Amygdala (tissue), 56 donors: ENCODE measurements at places on chromosomes 13 and 19.

GRCh38 chr13:72805676-72806346 is 23.9 kb downstream of the PIBF1 start:
- DNase-seq = no peak

DNA sequence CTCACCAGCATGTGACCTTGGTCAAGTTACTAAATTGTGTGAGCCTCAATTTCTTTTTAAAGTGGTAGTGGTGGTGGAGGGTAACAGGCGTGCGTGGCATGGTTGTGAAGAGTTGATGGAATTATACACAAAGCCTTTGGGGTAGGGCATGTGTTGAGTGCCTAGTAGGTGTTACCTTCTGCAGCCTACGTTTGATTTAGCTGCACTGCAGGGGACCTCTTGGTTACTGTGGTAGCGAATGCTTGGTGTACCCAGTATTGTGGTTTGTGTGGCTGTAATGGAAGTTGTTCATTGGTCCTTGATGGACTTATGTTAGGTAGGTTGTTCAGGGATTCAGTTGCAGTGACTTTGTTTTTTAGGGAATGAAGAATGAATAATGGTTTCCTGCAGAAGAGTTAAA is 24.6 kb downstream of the PRAM1 start:
- no peak for DNase-seq

DNA sequence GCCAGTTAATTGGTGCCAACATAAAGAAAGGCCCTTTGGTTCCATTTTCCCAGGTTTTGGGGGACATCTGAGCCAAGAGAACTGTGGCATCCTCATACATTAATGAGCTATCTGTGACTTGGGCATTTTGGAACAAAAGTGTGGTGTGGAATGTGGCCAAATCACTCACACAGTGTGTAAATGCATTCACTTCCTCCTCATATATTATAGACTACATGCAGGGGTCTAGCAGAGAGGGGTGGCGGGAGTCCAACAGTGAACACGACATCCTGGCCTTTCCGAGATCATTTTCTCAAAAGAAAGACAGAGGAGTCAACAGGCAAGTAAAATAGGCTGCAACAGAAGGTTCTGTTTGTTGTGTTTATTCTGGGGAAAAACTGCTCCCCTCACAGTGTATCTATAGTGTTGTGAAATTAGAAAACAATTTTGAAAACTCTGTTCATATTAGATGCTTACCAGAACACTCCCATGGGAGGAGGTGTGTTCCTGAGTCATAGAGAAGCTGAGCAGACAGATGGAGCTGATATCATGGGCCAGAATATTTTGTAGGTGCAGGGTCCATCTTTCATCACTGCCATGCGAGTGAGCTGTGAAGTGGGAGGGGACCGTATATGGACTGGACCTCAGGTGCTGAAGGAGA is 36.9 kb downstream of the PABPC3 start:
- no peak for DNase-seq

GRCh38 chr13:72229067-72229466 is 362.1 kb upstream of the DACH1 start:
- no peak for DNase-seq

GRCh38 chr13:114143806-114144605 is 11.6 kb upstream of the RASA3 start:
- no peak for DNase-seq

GRCh38 chr19:4425537-4425936 is 23.1 kb downstream of the CHAF1A start:
- DNase-seq = no peak

DNA sequence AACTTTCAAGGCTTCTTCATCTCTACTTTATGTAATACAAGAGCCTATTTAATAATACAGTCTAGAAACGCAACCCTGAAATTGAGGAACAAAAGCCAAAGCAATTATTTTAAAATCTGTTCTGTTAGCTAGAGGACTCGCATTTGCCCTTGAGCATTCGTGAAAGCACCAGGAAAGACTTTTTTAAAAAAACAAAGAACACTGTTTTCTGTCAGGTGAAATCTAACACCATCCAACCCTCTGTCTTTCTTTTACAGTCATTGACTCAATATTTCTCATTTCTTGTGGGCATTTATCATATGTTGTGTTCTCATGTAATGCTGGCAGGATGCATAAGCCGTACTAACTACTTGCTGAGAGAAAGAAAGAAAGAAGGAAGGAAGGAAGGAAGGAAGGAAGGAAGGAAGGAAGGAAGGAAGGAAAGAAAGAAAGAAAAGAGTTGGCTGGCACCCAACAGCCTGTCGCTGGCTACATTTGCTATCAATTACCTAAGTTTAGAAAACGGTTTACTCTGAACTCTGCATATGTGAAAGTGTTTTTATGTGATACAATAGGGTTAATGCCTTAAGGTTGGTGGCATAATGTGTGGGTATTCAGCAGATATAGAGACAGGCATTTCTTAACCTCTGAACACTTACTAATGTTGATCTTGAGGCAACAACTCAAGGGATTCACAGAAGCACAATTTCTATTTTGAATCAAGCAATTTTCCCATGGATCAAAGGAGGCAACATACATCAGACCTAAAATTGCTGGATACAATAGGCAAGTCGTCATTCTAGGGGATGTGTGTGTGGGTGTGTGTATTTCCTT is 445.4 kb downstream of the DCT start:
- DNase-seq = no peak

GRCh38 chr13:99757756-99758459 is 213.7 kb downstream of the ZIC5 start:
- no peak for DNase-seq

DNA sequence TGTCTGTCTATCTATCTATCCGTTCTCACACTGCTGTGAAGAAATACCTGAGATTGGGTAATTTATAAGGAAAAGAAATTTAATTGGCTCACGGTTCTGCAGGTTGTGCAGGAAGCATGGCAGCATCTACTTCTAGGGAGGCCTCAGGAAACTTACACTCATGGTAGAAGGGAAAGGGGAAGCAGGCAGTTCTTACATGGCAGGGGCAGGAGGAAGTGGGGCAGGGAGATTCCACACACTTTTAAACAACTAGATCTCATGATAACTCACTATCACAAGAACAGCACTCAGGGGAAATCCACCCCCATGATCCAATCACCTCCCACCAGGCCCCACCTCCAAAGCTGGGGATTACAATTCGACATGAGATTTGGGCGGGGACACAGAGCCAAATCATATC is 105.3 kb downstream of the SLC10A2 start:
- DNase-seq = no peak

DNA sequence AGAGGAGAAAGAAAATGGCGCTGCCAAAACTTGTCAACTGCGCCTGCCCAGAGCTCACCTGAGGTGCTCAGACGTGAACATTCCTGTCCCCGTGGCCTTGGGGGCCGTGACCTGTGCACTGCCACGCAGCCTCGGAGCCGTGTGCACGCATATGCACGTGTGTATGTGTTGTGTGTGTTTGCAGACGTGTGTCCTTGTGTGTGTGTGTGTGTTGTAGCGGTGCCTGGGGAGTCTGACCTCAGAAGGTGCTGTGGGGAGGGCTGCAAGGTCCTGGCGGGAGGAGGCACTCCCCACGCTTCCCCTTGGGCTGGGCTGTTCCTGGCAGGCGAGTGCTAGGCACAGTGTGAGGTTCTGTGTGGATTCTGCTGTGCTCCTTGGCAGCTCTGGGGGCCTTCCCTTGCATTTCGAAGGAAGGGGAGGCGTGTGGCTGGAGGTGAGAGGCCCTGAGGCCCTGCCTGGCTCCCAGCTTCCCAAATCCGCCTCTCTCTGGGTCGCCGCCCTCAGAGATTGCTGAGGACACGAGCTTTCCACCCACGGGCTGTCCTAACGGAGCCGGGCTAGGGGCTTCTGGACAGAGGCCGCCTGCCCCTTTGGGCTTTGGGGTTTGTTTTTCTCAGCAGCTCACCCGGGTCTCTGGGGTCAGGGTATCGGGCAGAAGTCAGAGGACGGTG is 4.5 kb downstream of the BSG start:
- DNase-seq = no peak
